ENCODE measurements at places on chromosomes 2 and 18.
A peak's percentile ranks its signal among the peaks of the same experiment; 100 is the strongest.

GRCh38 chr2:13018490-13018889 is 301.8 kb downstream of the TRIB2 start:
- no peak for DNase-seq

GRCh38 chr2:226037526-226037925 is 638.0 kb downstream of the NYAP2 start:
- DNase-seq, result no peak

DNA sequence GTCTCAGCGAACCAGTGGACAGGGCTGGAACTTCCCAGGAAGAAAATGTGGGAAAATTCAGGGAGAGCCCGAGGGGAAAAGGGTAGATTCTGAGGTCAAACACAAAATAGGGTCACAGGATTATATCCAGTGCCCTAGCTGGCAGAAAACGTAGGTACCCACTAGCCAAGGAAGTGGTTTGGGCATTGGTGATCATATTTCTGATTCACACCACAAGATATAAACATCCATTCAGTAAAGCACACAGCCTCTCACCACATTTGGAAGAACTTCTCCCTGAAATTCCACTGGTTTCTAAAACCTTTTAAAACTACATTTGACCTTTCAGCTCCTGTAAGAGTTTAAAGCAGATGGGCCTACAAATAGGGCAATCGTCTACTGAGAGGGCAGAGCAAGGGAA is 186.9 kb downstream of the TTC32 start:
- no peak for DNase-seq

GRCh38 chr2:220811115-220811514 is 761.0 kb downstream of the EPHA4 start:
- DNase-seq, result no peak

DNA sequence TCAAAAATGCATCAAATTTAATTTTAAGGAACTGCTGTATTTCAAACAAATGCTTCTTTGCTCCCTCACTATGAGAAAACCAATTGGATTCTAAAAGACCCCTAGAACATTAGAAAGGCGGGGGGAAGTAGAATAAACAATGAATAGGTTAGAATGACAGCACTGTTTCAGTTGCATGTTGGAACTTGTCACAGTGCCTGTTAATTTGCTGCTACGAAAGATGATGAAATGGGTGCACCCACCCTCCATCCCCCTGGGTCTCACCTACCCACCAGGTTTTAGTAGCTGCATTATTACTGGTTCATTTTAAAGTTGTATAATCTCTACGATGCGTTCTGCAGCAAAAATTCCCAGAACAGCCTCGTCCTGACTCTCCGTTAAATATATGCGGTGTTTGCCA is 193.0 kb upstream of the COPS8 start:
- DNase-seq, result no peak

DNA sequence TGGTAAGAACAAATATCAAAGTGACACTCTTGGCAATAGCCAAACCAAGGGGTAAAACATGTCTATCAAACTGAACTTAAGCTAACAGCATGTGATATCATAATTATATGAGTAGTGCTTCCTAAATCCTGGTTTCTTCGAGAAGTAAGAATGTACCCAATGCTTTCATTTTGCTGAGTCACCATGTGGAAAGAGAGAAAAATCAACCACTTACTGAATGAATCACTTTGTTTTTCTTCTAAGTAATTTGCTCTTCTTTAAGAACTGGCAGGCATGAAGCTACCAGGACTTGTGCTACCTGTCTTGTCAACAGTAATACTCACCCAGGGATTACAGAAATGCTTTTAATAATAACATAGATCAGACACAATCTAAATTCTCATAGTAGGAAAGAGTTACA is 19.0 kb upstream of the DUSP19 start:
- DNase-seq, result no peak

GRCh38 chr18:50832754-50833153 is 12.9 kb upstream of the MRO start:
- no peak for DNase-seq

- no peak for DNase-seq
Measured at GRCh38 chr18:79871026-79871390, 73.3 kb downstream of the KCNG2 start.

DNA sequence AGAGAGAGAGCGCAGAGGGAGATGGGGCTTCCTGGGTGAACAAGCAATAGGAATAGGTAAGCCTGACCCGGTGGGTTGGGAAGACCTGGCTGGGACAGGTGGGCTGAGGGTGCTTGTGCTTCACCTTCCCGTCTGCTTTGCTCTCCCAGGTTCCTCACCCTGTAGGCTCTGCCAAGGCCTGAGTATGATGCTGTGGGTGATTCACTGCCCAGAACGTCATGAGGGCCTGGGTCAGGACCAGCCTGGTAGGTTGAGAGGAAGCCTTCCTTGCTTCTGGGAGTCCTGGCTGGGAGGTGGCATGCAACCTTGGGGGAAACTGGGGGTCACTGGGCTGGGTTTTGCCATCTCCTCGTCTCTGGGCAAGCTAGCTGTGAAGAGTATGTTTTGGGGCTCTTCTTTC is 220.2 kb upstream of the APCDD1 start:
- DNase-seq, result no peak

DNA sequence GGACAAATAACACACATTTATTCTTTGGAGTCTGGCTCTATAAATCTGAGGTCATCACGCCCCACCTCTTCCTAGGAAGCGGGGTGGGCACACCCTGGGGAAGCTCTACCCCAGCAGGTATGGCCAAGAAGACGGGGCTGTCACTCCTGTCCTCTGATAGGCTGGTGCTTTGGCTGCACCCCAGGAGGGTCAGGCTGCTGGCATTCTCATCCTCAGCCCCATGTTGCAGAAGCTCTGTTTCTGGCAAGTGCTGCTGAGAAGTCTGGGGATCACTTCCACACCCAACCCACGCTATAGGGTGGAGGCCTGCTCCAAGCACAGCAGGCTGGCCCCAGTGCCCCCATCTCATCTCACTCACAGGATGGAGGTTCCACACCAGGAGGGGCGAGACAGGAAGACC is 17.6 kb downstream of the ARHGEF4 start:
- DNase-seq, result no peak

GRCh38 chr2:44731505-44731904 is 210.0 kb upstream of the SIX3 start:
- DNase-seq, result no peak

GRCh38 chr18:48541026-48541746 is 2.4 kb downstream of the CTIF start:
- no peak for DNase-seq

DNA sequence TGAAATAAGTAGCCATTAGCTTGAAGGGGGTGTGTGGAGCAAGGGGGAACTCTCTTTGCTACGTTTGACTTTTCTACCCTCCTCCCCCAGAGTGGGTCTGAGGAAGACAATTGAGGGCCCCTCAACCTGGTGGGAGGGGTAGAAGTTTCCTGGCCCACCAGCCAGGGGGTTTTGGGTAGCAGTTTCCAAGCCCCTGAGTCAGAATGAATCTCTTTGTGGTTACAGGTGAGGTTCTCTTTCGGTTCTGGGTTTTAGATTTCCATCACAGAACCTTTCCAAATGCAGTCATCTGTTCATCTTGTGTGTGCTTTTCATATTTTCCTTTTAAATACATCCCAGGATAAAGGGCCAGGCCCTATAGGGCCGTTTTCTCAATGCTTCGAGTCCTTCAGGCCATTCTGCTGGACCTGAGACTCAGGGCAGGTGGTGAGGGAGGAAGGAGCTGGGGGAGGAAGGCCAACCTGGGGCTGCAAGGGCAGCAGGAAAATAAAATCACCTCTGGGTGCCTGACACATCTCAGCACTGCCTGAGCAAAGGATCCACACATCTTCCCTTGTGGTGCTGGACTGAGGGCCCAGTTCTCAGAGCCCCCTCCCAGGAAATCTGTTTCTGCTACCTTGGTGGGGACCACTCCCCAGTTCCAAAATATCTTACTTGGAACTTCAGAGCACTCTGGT is 4.7 kb downstream of the LBH start:
- peak; percentile 63 for DNase-seq

- no peak for DNase-seq
Measured at GRCh38 chr2:215535125-215535668, 99.3 kb upstream of the FN1 start.

GRCh38 chr2:191854382-191855372 is 7.8 kb upstream of the CAVIN2 start:
- DNase-seq, result no peak

DNA sequence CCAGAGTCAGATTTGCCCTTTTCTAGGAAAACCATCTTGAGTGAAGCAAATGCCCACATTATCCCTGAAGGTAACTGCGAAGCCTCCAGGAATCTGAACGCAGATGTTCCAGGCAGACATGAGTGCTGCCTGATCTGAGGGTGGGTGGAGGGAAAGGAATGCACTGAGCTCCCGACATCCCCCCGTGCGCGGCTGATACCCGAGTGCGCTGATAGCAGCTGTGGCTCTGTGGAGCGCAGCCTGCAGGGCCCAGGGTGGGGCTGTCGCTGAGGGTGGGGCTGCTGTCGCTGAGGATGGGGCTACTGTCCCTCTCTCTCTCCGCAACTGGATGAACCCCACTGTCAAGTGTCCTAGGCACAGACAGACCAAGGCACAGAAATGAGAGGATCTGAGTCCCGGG is 82.4 kb downstream of the GFPT1 start:
- no peak for DNase-seq

- DNase-seq, result no peak
Measured at GRCh38 chr2:154623819-154624218, 74.7 kb upstream of the KCNJ3 start.

DNA sequence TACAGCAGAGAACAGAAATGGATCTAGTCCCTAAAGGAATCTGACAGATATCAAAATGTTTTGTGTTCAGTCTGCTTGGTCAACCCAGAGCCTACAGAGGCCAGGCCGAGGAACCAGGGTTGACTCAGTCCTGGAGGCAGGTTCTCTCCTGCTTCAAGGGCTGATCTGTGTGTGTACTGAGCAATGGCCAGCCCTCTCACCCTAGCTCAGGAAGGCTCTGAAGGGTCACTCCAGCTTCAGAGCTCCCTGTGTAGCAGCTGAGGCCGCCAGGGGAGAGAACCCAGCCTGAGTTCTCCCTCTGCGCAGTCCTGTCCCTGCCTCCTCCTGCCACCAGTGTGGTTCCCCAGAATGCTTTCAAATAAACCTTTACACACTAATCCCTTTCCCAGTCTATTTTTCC is 41.1 kb downstream of the NEURL3 start:
- no peak for DNase-seq

DNA sequence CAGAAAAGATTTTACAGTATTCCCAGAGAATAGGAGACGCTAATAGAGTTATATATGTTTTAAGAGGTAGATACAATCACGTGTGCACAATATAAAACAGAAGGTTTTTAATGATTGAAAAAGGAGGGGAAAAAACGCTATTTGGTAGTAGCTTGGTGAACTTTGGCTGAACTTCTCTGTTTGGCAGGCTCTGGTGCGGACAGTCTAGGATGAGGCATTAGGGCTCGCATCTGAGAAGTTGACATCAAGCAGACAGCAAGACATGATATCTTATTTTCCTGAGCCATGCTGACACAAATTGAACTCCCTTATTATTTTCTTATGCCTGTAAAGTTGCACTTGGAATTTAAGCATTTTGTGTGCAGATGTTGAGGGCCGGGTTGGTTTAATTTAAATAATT is 176.6 kb downstream of the EN1 start:
- DNase-seq, result no peak

DNA sequence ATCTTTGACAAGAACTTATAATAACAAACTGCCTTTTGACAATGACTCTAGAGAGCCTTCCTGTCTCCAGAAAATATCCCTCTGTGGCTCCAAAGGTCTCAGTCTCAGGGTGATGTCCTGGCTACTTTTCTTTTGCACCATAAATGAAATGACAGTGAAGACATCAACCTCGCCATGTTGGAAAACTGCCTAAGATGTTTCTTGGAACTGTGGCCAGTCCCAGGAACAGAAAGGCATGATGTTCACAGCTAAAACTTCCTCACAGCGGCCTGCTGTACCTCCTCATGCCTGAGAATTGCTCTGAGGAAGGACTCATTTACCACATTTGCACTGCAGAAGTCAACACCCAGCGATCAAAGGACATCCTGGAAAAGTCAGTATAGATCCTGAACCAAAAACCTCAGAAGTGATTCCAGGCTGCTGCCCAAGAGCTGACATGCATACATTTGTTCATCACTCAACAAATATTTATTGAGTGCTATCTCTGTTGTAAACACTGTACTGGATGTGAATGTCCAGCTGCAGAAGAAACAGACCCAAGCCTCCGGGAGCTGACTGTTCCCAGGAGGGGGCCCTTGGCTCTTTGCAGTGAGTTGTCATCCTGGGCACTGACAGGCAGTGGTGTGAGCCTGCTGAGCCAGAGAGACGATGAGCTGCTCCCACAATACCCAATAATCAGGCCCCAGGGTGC is 64.3 kb upstream of the ACSL3 start:
- DNase-seq, result no peak

DNA sequence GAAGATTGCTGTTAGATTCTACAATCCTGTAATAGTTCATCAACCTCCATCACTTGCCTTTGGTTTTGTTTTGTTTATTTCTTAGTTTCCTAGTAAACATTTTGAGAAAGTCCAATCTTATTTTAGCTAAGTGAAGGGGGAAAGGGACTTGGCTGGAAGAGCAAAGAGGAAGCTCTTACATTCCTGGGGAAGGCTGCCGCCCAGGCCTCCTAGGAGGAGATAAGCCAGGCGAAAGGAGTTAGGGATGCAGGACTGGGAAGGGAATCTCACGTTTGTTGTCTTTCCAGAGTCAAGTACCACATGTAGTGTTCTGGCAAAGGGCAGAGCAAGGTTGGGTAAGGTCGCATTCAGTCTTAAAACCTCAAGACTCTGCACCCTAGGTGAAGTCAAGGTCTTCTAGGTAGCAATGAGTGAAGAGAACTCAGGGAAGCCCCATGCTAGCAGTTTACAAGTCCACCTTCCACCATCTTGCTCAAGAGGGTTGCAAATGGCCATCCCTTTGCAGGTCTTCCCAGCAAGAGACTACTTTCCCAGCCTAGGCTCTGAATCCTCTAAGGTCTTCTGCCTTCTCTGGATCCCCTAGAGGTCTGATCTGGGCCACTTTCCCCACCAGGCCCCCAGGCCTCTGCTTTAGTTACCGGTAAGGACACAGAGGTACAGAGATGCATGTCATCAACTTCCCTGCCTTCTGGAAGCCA is 320.7 kb downstream of the CYP26B1 start:
- no peak for DNase-seq

GRCh38 chr18:28666216-28666615 is 489.3 kb upstream of the CDH2 start:
- DNase-seq, result no peak

- DNase-seq, result peak; percentile 16
Measured at GRCh38 chr2:86078774-86079545, 26.7 kb downstream of the POLR1A start.

- no peak for DNase-seq
Measured at GRCh38 chr18:11794195-11794594, 57.0 kb upstream of the CHMP1B start.

- no peak for DNase-seq
Measured at GRCh38 chr2:205401511-205401910, 280.8 kb upstream of the NRP2 start.

DNA sequence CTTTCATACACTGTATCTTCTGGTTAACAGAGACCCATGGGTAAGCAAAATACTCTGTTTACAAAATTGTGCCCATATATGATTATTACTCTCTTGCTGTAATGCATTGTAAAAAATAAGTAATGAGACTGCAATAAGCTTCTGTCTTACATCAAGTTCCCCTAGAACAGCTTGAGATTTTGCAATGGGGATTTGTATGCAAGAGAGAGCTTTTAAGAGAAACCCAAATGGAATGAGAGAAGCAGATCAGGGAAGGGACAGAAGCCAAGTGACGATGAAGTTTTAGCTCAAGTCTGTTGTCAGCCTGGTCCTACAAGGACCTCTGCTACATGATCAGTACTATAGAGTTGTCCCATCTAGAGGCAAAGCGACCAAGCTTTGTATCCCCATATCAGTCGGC is 218.1 kb upstream of the VWC2L start:
- DNase-seq, result no peak

GRCh38 chr2:191696001-191696400 is 18.1 kb downstream of the NABP1 start:
- DNase-seq, result no peak

- DNase-seq, result no peak
Measured at GRCh38 chr2:28516950-28517349, 21.1 kb downstream of the PLB1 start.

Data from activated T-helper 1 cell treated with anti-CD3 and anti-CD28 coated beads, Interleukin-12 subunit alpha, Interleukin-12 subunit beta, Interleukin-2, Interleukin-4 antibody, amounts not matched to agents 30 ng/mL and 10 ng/mL and 1 ng/mL, durations not matched to agents 14 hours and 24 hours and 36 hours (primary cell).